Activated T-cell treated with anti-CD3 and anti-CD28 coated beads, Interleukin-2, amount 50 U/mL, for 24 hours (primary cell): ENCODE measurements at places on chromosomes 1 and 21.

DNA sequence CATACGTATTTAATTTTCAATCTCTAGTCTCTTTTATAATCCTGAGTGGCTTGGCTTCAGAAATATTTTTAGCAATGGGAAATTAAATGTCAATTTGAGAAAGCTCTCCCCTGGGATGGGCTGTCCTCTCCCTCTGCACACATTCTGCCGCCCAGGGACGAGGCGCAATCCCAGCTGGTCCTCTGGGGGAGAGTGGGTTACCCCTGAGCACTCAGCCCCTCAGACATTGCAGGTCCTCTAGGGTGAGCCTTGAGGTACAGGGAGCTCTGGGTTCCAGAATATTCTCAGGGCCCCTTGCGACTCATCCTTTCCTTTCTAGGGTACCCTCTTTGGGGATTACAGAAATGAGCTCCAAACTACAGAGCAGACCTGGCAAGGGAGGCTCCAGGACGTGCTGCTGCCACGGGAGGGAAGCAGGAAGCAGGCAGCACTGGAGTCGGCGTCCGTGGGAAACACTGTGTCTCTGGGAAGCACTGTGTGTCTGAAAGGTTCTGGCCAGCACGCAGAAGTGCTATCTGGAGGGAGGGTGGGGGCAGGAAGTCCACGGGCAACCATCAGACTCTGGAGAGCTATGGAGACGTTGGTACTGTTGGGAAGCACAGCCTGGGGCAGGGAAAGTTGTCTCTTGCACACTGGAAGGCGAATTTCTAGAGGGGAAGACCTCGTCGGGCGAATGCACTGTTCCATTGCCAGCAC, 343.3 kb upstream of the VAMP3 start:
- DNase-seq: no peak

GRCh38 chr1:99942723-99943122, 27.1 kb upstream of the SLC35A3 start:
- no peak for DNase-seq

DNA sequence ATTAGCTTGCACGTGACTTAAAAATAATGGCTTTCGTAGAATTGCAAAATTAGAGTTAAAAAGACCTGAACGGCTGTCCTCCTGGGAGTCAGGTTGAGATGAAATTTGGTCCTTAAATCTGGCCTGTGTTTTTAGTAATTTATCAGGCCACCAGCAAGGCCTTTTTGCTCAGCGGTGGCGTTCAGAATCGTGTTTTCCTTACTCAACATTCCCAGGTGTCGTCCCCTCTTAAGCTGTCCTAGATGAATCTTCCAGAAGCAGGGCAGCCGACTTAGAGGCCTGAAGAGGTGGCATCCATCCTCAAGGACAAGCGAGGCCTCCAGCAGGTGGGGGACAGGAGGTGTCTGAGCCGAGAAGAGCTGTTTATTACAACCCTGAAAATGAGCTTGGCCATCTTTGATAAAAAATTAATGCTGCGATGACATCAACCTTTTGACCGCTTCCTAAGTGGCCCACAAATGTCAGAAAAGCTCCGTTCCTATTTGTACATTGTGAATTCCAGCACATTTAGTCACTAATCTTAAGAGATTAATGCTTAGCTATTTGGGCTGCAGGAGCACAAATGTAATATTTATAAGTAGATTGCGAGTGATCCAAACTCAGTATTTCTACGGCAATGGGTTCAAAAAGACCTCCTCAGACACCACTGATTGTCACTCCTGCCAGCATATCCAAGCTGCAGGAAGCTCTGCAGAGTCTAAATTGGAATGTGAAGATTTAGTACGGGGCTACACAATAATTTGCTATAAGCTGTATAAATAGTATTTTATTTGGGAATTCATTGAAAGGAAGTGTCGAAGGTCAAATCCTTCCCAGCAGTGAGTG, 344.1 kb upstream of the VAMP3 start:
- DNase-seq: no peak

DNA sequence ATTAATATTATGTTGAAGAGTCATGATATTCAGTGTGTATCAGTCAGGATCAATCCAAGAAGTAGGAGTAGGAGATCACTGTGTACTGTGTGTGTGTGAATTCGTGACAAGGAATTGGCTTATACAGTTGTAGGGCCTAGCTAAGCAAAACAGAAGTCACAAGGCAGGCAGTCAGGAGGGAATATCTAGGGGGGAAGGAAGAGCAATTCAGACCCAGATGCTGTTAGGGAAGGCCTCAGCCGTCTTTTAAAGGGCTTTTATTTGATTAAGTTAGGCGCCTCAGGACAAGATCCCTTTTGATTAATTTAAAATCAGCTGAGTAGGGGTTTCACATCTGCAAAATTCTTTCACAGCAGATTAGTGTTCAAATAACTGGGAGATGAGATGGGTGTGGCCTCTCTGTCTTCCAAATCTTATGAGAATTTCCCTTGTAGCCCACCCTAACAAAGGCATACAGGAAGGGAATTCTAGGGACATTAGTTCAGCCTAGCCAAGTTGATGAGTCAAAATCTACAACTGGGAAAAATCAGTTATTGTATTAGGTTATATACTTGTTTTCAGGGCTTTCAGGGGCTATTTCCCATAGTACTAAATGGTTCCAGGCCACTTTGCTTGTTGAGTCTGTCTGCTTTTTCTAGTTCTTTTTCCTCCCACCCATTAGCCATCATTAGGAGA, 47.4 kb downstream of the ALG6 start:
- no peak for DNase-seq

- peak; percentile 66 for DNase-seq
These were observed 78.1 kb downstream of the IER5 start for GRCh38 chr1:181166377-181167196.

DNA sequence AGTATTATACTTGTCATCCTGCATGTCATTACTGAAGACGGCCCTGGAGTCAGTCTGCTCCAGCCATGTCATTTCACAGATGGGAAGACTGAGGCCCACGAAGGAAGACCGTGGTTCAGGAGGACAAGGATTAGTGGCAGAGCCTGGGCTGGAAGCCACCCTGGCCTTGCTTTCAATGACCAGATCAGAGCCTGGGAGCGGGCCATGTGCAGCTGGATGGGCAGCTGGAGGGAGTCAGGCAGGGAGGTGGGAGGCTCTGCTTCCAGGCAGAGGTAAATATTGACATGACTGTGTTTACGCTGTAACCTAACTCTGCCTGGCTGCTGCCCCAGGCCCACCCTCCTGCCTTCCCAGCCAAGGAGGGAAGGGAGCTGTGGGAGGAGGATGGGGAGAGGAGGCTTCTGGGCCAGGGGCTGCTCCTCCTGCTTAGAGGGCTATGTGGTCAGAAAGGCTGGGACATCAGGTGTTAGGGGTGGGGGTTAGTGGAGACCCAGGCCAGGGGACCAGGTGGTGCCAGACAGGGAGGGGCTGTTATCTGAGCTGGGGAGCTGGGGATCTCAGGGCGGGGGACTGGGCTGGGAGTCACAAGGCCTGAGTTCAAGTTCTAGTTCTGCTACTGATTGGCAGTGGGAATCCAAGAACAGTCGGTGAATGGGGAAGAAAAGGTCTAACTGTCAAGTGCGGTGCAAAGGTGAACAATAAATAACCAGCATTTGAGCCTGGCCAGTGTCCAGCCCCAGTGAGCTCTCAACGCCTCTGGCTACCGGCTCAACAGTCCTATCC, 48.5 kb upstream of the ECE1 start:
- no peak for DNase-seq

DNA sequence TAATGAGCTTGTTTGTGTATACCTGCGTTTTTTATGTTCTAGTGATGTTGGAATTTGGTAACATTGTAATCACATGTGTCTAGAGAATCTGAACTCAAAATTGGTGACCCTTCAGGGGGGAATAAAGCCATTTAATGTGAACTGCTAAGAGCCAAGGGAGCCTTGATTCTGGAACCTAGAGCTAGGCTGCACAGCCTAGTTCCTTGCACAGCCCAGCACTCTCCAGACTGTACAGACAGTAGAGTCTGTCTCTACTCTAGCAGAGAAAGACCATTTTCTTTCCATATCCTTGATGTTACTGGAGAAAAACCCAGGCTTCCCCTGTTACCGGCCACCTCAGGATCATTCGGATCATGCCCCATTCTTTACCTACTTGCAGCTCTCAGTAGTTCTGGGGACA, 8.6 kb downstream of the ARV1 start:
- no peak for DNase-seq

- DNase-seq: no peak
These were observed 145.2 kb upstream of the ZNF648 start for GRCh38 chr1:182206626-182207239.

- DNase-seq: no peak
These were observed 1.1 kb downstream of the PSRC1 start for GRCh38 chr1:109281680-109282496.

DNA sequence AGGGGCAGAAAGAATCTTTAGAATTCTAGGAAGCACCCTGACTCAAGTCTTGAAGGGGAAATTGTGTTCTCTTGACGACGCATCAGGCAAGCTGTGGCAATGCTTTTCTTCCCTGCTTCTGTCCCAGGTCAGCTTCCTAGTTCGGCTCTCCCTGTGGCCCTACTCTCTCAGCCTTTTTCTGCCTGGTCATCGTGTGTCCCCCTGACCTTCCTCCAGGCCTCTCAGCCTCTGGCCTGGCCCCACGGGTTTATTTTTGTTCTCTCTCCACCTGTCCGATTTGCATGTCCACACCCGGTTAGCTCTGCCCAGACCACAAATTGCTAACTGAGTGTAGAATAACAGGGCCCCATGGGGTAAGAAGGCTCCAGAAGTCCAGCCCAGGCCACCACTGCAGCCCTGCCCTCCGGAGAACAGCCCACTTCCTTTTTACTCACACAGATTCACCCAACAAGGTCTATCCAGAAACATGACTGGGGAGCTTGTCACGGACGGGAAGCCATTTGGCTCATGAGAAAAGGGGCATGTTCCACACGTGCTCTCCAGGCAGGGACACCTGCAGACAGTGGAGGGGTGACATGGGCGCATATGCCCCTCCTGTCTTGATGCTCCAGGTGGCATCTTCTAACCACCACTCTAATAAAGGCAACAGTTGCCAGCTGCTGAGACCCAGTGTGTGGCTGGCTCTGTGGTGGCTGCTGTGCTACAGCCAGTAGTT, 9.8 kb downstream of the KCNN3 start:
- no peak for DNase-seq

DNA sequence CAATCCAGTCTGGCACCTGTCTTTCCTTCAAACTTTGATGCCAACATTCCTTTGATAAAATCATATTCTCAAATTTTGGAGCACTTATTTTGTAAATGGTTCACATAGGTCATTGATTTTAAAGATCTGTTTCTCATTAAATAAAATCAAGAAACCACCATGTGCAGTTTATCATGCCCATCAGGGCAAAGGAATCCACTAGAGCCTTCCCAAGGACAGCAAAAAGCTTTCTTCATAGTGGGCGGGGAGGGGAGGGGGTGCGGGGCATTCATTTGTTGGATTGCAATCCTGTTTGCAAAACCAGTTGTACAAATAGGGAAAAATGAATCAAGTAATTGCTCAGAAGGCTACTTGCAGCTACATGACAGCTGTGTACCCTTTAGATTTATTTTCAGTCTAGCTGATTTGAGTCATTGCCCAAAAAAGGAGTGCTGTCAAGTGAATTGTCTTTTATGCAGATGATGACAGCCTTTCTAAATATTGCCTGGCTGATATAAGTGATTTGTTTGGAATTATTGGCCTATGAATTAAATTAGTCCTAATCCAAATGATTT, 23.0 kb downstream of the LRRC8B start:
- DNase-seq: peak; percentile 53

DNA sequence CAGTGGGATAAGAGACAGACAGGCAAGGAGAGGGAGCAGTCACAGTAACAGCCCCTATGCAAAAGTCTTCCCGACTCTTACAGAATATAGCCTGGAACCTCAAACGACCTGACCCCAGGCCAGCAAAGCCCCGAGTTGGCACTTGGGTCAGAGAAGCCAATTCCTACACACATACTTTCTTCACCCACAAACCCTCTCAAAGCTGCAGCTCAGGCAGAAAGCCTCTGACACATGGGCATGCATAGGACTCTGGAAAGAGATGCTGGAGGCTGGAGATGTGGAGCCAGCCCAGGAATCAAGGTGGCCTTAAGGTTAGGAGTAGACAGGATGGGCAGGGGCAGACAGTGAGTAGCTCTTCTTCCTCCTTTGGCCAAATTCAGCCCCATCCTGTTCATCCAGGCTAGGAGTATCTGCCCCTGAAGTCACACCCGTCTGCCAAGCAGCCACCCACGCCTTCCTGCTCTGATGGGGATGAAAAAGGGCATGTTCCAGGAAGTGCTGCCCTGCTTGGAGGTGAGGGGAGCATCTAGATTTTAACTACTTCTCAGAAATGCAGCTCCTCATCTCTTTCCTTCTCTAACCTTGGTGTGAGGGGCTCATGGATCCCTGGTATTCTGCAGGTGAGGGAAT, 7.8 kb downstream of the SLC41A1 start:
- DNase-seq: peak; percentile 53

- no peak for DNase-seq
These were observed 47.4 kb upstream of the ENAH start for GRCh38 chr1:225700164-225700821.

GRCh38 chr1:44646261-44647110, 27.8 kb downstream of the TMEM53 start:
- DNase-seq: no peak

DNA sequence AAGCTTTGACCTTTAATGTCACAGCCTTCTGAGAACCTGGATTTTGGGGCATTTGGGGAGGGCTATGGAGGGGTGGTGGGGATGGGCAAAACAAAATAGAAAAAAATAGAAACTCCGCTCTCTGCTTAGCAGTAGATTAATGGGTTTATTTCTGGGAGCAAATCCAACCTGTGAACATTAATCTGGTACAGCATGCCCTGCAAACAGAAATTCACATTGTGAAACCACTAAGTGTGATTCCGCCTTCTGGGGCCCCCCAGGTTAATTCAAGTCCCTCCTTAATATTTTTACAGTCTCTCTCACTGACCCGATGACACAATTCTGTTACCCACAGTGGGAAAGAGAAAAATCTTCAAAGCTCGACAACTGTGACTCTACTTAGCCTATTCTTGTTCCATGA, 76.4 kb downstream of the TIAM1 start:
- no peak for DNase-seq

DNA sequence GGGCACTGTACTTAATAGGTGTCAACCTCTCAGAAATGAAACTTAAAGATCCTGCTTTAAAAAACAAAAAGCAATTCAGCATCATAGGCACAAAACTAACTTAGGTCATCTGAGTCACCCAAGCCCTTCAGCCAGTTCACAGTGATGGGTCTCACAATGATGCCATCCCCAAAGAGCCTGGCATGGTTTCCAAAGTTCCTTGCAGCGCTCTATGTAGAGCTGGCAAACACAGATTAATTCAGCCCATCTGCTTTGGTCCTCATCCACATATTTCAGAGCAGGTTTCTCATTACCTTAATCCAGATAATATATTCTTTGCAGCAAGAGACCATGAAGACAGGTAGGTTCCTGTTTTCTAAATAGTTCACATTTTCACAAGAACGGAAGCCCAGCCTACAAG, 14.6 kb upstream of the PLA2G2C start:
- DNase-seq: no peak

GRCh38 chr1:21761052-21761451, 21.9 kb downstream of the USP48 start:
- no peak for DNase-seq
